Myocyte (in vitro differentiated cells): ENCODE measurements at places on chromosomes 12 and 14.
A peak's percentile ranks its signal among the peaks of the same experiment; 100 is the strongest.

- DNase-seq, result peak; percentile 73
These were observed 6.0 kb upstream of the VAMP1 start for GRCh38 chr12:6476489-6476888.

DNA sequence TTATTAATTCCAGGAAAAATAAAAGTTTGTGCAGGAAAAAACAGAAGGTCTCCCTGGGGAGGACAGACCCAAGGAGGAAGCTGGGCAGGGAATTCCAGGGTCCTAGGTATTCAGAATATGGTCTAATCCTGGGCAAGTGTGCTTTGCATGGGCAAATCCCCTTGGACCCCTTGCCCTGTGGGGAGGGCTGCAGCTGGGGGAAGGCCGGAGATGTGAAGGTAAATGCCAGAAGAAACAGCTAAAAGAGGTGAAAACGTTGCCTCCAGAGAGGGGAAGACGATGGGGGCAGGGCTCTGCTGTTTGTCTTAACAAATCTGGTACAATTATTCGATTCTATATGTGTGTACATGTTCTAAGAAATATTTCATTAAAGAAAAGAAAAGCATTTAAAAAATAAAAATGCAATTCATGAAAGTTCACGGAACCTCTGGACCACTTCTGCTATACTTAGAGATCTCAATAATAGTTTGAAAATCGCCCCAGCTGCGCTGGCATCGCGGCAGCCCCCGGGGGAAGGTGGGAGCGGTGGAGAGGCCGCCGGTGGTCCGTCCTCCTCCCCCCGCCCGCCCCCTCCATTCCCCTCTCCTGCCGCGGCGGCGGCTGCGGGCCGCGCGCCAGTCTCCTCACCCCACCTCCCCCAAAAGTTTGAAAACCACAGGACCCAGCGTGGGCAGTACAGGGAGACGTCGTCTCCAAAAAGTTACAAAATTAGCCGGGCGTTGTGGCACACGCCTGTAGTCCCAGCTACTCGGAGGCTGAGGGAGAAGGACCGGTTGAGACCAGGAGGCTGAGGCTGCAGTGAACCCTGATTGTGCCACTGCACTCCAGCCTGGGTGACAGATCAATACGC is 1.5 kb upstream of the PRPF40B start:
- no peak for DNase-seq

- DNase-seq, result no peak
These were observed 8.0 kb upstream of the EVL start for GRCh38 chr14:100056964-100057795.

DNA sequence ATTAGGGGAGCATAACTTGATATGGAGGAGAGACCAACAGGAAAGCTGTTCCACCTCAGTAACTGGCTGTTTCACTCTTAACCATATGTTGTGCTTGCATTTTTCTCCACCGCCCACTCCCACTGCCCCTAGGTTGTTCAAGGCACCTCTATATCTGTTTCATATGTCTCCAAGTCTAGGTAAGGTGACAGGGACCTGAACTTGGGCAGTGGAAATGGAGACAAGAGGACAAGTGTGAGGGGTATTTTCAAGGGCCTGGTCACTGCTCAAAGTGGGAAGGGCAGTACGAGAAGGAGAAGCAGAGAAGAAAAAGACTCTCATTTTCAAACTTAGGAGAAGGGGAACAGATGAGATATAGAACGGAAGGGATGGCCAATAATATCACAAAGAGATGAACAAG is 3.1 kb downstream of the SLC38A1 start:
- DNase-seq, result no peak

GRCh38 chr12:77606348-77606747 is 224.3 kb upstream of the NAV3 start:
- DNase-seq, result no peak

GRCh38 chr12:106299202-106299774 is 3.2 kb upstream of the TCP11L2 start:
- DNase-seq, result peak; percentile 49

DNA sequence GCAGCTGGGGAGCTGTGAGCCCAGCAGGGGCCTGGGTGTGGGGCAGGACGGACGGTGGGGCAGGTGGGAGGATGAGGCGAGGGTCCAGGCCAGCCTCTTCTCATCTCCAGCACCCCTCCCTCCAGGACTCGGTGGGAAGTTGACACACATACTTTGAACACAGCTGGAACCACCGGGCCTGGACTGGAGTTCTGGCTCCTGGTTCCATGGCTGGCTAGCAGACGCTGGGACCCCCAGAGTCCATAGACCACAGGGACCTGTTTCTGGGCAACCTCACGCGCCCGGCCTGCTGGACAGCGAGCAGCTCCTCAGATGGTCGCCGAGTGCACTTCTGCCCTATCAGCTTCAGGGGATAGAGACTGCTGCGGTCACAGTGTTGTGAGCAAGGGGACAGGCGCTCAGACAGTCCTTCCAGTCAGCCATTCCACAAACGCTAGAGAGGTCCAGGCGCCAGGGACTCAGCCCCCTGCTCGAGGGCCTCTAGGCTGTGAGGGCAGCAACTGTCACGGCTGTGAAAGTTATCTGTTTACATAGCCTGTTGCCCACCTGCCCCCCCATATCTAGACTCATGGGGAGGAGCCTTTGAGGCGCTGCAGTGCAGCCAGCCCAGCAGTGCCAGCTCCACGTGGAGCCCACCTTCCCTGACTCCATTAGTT is 25.2 kb downstream of the TCHP start:
- no peak for DNase-seq

DNA sequence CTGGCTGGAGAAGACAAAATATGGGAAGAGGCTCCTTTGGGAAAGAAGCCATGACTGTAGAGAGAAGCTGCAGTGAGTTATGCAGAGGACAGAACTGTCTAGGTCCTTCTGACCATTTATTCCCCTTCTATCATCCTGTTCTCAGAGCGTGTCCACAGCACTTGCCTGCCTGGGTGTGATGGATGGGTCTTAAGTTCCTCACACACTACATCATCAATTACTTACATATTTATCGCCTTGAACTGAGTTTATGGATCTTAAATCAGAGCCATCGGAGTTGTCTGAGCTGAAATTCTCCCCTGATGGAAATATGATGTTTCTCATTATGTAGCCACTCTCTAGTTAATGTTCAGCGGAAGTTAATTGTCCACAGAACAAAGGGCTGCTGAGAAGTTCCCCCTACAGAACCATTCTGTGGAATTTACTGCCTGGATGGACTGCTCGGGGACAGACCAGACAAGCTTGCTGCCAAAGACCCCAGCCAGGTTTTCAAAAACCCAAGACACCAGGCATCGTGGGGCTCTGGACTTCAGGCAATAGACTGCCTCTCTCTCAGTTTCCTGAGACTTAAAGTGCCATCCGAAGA is 232.5 kb upstream of the NOS1 start:
- DNase-seq, result no peak

DNA sequence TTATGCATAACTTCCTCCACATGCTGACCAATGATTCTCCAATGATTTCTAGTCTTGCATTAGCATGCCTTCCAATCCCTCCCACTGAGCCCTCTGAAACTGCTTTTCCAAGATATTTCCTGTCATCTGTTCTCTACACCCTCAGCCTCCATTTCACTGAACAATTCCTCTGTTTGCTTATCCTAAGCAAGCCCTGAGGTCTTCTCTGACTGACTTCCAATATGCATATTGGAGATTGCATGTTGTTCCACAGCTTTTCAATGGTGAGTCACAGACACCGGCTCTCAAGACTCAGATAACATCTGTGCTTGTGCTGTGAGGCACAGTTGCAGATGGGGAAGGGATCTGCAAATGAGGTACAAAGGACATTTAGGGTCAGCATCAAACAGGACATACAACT is 141.0 kb downstream of the SLC16A7 start:
- peak; percentile 62 for DNase-seq

DNA sequence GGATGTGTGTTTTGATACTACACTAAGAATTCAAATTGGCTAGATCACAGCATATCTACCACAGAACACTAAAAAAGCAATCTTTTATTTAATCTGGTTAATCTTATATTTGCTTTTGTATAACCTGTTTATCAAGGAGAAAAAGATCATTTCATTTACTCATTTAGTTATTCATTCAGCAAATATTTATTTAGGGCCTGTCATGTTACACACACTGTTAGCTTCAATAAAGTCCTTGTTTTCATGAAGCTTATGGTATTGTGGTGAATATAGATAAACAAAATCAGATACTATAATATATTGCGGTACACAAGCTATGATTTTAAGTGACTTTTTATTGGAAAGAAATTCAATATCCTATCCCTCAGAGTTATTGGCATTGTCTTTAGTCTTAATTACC is 350.8 kb downstream of the LRFN5 start:
- no peak for DNase-seq

- no peak for DNase-seq
These were observed 20.7 kb downstream of the NT5DC3 start for GRCh38 chr12:103820361-103820760.

- DNase-seq, result no peak
These were observed 6.7 kb downstream of the LRP1 start for GRCh38 chr12:57134949-57135348.

- peak; percentile 38 for DNase-seq
These were observed 45.6 kb downstream of the STAB2 start for GRCh38 chr12:103632554-103633216.

DNA sequence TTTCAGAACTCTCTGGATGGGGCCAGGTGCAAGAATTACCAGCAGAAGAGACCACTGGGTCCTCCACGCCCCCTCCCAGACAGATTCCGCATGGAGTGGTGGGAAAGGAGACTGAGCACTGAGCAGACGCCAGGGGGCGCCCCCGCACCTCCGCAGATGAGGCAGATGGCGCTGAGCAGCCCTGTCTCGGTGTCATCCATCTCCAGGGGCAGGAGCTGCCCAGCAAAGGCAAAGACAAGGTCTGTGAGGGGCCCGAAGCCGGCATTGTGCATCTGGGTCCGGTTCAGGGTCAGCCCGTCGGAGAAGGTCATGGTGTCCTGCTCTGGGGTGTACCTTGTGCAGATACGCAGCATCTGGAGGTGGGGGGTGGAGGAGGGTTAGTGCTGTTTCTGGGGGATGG is 6.3 kb upstream of the ITGB7 start:
- peak; percentile 75 for DNase-seq

GRCh38 chr12:107616941-107617340 is 68.7 kb upstream of the PWP1 start:
- DNase-seq, result no peak

- DNase-seq, result no peak
These were observed 78.6 kb downstream of the SLC15A5 start for GRCh38 chr12:16198884-16199283.

DNA sequence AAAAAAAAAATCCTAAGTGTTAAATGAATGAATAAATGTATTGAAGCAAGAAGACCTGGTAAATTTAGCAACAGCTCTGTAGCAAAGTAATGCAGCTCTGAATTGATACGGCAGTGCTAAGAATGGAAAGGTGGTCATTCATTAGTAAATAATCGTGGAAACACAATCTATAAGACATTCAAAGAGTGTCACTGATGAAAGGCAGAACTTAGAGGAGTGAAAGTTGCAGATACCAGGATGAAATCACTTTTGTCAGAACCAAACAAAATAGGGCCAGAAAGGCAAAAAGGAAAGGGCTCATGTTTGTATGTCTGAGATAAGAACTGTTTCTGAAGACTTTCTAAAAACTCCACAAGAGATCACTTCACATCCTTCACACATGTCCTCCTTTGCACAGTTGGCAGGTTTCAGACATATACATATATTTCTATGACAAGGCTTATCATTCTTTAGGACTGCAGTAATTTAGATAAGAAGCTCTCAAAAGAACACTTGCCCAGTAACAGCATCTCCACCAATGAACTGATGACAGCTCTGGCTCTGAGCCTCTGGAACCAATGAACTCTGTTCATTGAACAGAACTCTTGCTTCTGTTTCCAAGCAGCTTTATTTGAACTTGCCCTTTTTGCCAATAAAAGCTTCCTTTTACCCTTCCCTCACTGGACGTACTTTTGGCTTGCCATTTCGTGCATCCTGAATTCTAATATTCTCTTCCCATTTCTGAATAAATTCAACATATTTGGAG is 4.2 kb upstream of the LRR1 start:
- no peak for DNase-seq

DNA sequence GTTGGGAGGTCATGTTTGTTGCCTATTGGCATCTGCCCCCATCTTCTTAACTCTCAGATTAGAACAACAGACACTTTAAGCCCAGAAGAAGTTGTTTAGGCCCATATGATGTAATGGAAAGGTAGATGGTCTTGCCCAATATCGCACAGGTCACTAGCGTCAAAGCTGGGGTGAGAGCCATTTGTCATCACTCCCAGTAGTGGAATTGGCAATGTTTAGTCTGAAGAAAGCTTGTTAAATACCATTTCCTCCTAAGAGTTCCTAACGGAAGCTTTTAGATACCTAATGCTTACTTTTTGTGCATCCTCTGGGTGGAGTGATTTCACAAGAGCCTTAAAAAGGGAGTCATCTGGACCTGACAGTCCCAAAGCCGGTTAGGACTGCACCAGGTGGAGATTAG is 125.4 kb downstream of the DACT1 start:
- DNase-seq, result no peak

DNA sequence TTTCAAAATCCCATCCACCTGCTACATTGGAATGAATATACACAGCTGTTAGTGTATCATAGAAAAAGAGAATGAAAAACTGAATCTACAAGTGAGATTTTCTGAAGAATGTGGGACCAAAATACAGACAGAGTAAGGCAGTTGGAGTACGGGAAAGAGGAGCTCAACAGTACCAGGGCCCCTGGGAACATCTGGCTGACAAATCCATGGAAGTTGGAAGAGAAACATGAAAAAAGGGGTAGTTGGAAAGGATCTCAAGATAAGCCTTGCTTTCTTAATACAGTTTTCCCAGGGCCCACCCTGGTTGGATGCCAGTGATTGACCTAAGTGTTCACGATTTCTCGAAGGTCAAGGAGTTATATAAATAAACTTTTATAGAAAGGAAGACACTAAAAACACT is 54.0 kb upstream of the SLCO1C1 start:
- DNase-seq, result no peak

DNA sequence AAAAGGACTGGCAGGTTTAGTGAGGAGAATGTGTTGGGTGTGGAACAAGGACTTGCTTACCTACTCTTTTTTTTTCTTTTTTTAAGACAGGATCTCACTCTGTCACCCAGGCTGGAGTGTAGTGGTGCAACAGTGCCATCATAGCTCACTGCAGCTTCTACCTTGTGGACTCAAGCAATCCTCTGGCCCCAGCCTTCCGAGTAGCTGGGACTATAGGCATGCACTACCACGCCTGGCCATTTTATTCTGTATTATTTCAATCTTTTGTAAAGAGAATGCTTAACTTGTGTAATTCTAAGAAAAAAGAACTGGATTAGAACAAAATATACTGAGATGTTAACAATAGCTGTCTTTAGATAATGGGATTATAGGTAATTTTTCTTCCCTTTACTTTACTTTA is 1.9 kb upstream of the VRTN start:
- no peak for DNase-seq
